Heart right ventricle (tissue), 16 donors: ENCODE measurements at places on chromosomes 7 and 10.

- no peak for DNase-seq
These were observed 29.4 kb downstream of the NKX6-2 start for GRCh38 chr10:132756591-132756990.

DNA sequence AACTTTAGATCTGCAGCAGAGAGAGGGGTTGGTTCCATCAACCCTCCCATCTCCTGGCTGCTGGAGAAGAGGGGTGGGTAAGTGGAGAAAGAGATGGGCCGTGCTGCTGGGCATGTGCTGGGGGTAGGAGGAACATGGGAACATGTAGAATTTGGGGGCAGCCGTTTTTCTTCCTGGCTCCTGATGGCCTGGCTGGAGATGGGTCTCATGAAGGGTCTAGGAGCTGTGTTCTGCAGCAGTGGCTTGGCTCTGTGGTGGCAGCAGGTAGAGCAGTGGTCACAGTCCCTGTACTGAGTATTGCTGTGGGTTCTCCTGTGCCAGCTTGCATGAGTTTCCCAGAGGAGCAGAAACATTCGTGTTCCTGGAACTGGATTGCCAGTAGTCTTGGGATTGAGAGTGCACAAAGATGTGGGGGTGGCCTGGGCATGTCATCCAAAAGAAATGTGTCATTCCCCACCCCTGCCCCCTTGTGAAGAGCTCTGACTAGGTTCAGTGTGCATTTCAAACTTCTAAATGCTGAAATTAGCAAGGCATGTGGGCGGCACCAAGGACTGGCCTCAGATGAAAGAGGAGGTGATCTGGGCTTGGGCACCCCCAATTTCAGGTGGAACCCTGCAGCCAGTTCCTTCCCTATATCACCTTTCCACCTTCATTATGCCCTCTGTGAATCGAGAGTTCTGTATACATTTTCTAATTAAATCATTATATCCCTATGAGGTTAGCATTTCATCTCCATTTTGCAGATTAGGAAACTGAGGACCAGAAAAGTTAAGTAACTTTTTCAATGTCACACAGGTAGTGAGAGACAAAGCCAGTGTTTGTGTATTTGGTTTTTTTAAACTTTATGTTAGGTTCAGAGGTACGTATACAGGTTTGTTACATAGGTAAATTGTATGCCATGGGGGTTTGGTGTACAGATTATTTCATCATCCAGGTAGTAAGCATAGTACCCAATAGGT lies 2.1 kb downstream of the CHST3 start:
- no peak for DNase-seq

- DNase-seq: no peak
These were observed 13.3 kb upstream of the FAM180A start for GRCh38 chr7:135761751-135762488.

DNA sequence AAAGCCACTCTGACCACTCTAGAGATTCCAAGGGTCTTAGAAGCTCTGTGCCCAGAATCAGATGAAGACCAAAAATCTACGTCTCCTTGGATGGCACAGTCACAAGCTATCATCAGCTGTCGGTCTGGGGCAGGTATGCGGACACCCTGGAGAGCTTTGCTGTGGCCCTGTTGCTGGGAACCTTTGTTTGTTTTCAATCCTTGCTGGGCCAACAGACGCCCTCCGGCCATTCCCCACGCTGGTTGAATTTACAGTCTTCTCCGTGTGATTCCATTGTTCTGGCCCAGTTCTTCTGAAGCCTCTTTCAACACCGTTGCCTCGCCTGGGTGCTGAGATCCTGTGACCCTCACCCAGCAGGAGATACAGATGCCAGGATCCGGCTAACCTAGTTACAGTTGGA lies 149.4 kb upstream of the PFKP start:
- no peak for DNase-seq

DNA sequence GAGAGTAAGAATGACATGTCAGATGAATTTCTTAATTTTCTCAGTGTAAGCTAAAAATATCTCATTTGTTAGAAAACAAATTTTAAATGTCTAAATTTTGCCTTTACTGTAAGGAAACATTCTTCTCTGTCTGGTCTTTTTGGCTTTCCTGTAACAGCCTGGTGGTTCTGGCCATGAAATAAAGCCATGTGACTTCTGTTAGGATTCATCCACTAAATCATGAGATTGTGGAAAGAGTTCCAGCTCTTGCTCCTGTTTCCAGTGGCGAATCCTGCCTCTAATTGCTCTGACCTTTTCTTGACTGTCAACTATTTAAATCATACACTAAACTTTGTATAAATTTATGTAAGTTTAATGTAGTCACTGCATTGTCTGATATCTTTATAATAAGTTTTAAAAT lies 398.5 kb upstream of the AKR1E2 start:
- no peak for DNase-seq
